ENCODE measurements at places on chromosomes 2 and 18.

GRCh38 chr2:21939967-21940366 lies 816.2 kb downstream of the TDRD15 start:
- no peak for DNase-seq

- no peak for DNase-seq
Observed at GRCh38 chr2:39607538-39608262, 58.0 kb upstream of the TMEM178A start.

DNA sequence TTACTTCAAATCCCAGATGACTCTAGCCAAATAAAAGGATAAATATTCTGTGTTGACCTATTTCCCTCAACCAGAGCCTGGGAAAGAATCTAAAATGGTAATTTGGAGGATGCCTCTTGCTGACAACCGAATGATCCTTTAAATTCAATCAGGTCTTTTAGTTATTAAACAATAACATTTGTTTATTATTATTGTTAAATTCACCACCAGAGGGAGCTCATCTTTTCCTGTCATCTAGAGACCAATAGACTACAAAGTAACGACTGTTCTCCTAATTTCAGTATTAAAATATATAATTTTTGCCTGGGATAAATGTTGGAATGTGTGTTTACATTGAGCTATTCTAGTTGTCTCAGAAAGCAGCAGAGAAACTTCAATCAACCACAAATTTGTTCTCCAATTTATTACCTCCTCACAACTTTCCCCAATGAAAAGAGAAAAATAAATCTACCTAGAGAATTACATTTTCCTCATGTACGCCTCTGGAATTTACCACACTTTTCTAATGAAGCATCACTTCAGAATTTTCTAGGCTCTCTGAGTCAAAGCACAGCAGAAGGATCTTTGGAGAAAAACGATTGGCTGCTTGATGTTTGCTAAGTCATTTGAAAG lies 142.7 kb downstream of the SCG2 start:
- DNase-seq = no peak

DNA sequence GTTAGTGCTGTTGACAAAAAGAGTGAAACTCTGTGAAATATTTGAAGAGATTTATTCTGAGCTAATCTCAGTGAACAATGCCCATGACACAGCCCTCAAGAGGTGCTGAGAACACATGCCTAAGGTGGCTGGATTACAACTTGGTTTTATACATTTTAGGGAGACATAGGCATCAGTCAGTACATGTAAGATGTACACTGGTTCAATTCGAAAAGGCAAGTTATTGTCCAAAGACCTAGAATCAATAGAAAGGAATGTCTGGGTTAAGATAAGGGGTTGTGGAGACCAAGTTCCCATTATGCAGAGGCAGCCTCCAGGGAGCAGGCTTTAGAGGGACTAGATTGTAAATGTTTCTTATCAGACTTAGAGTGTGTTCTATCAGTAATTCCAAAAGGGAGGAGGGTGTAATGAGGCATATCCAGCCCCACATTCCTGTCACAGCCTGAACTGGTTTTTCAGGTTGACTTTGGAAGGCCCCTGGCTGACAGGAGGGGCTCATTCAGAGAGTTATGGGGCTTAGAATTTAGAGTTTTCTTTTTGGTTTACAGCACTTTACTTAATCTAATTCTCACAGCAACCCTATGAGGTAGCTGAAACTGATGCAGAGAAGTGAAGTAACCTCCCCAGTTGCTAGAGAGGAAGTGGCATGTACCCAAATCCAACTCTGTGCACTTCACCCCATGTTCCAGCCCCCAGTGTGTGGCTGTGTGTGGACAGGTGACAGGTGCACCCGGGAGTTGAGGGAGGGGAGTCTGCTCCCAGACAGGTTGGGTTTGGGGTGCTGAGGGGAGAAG lies 28.3 kb upstream of the ASAP2 start:
- no peak for DNase-seq

GRCh38 chr2:230953845-230954244 lies 28.8 kb upstream of the GPR55 start:
- DNase-seq = no peak

- no peak for DNase-seq
Observed at GRCh38 chr18:44893966-44894365, 213.3 kb downstream of the SETBP1 start.

DNA sequence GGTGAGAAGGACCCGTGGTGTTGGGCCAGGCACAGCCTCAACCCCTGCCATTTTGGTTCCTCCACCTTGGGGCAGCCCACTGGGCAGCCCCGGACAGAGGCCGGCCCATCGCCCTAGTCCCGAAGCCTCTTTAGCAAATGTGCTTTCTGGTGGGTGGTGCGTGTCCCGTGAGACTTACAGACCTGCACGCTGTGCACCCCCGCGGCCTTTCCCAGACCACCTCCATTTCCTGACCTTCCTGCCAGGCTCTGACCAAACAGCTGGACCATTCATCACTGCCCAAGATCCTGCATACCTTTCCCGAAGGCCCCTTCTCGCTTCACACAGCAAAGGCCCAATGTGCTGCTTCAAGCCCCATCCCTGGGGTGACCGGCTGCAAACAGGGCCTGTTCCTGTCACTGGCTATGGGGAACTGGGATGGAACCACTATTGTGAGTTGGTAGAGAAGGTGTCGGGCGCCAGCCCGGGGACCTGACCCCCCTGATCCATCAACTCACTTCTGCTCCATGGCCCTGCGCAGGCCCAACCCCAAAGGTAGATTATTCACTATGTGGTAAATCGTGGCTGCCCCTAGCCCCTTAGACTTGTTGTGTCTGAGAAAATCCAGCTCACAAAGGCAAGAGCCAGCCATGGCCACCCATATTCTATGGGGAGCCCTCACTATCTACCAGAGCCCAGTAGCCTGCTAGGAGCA lies 341.0 kb downstream of the EIPR1 start:
- no peak for DNase-seq

- no peak for DNase-seq
Observed at GRCh38 chr2:233922471-233922870, 5.3 kb downstream of the TRPM8 start.

- no peak for DNase-seq
Observed at GRCh38 chr2:133780099-133780996, 212.1 kb upstream of the NCKAP5 start.

DNA sequence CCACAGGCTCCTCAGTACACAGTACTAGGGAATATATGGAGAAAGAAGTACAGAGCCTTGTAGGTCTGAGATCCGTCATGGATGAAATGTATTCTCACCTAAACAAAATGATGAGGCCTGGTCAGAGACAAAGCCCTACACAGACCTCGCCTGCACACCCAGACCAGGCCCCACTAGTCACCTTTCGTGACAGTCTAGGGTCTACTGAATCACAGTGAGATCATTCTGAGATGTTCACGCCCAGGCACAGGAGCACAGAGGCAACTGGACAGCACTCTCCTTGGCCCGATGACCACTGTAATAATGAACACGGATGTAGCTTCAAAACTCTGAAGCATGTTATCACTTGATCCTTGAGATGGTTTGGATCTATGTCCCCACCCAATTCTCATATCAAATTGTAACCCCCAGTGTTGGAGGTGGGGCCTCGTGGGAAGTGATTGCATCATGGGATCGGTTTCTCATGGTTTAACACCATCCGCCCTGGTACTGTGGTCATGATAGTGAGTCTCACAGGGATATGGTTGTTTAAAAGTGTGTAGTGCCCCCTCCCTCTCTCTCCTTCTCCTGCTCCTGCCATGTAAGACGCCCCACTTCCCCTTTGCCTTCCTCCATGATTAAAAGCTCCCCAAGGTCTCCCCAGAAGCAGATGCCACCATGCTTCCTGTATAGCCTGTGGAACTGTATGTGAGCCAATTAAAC lies 15.1 kb downstream of the DOCK10 start:
- no peak for DNase-seq

GRCh38 chr2:75327334-75327733 lies 128.0 kb upstream of the TACR1 start:
- DNase-seq = no peak

- no peak for DNase-seq
Observed at GRCh38 chr2:17171446-17172049, 346.7 kb downstream of the RAD51AP2 start.

- no peak for DNase-seq
Observed at GRCh38 chr18:54931152-54931551, 28.1 kb downstream of the CCDC68 start.

DNA sequence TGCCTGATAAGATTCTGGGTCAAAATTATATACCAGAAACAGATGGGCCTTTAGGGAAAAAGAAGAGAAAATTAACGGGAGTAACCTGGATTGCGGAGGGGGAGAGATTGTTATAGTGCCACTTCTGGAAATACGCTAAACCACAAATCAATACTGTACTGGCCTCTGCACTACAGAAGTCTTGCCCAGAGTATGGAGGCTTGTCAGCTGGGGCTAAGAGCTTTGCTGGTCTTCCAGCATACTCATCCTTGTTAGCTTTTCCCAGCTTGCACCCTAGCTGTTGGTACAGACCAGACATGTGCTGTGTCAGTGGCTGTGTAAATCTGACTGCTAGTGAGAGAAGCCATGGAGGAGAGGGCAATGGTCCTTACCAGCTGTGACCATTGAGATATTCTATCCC lies 8.9 kb downstream of the AGBL5 start:
- DNase-seq = no peak

DNA sequence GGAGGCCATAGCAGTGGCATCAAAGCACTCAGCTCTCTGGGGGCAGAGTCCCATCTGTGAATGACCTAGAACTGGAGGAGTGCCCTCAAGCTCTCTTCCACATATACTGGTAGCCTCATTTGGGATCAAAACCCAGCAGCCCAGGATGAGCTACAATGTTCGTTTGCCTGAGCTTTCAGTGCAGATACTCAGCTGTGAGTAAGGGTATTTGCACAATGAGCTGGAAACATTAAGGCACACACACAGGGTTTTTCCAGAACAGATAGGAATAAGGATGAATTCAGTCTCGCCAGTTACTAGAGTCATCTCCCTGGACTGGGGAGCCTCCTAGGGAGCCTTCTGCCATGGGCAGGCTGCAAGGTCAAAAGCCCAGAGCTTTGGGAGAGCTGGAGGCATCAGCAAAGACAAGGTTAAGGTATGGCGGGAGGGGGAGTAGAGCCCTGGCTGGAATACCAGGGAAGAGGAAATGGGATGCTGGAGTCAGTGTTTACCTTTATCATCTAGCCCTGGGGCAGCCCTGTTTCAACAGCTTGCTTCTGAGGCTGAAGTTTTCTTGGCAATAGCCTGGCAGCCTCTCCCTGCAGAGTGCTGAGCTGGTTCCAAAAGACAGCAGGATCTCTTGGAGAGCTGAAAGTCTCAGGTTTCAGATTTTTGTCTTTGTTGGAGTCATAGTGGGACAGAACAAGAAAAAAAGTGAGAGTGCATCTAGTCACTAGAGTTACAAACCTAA lies 187.7 kb downstream of the LOXHD1 start:
- no peak for DNase-seq

GRCh38 chr2:231110551-231110950 lies 14.3 kb downstream of the HTR2B start:
- no peak for DNase-seq

GRCh38 chr2:31877008-31877407 lies 133.8 kb downstream of the MEMO1 start:
- no peak for DNase-seq

DNA sequence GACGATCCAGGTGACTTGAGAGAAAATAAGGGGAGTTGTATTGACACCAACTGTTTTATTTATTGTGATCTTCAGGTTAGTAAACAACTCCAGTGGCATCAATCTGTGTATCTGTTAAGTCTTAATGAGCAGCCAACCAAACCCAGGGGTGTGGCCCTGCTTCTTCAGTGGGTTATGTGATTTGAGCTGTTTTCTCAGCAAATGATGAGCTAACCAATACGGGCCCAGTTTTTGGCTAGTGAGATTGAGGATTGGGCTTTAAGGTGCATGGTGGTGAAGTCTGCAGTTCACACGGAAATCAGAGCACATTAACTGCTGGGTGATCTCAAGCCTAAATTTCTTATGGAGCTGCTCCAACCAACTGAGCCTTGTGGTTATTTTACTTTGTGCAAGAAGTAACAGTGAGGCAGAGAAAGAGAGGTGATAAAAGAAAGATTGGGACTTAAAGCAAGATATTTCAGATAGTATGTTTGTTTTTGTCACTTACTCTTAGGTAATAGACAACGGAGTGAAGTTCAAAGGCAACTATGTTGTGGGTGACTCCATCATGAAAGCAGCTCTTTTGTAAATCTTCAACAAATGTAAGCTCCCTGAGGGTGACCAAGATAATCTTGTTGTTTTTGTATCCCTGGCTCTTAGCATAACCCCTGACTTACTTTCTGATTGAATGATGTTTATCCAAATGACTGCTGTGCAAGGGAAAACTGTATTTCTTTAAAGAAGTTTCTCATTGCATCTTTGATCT lies 2.4 kb downstream of the MTCL1 start:
- DNase-seq = no peak

DNA sequence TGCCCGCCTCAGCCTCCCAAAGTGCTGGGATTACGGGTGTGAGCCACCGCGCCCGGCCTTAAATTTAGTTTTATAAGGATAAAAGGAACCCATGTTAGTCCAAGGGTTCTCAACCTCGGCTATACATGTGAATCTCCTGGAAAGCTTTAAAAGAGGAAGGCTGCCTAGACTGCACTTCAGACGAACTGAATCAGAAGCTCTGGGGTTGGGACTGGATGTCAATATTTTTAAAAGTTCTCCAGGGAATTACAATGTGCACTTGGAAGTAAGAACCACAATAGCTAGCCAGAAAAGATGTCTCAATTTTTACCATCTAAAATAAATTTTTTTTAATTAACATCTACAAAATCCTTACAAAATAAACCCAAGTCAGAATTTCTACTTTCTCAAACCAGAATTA lies 10.1 kb downstream of the LMAN2L start:
- DNase-seq = no peak

DNA sequence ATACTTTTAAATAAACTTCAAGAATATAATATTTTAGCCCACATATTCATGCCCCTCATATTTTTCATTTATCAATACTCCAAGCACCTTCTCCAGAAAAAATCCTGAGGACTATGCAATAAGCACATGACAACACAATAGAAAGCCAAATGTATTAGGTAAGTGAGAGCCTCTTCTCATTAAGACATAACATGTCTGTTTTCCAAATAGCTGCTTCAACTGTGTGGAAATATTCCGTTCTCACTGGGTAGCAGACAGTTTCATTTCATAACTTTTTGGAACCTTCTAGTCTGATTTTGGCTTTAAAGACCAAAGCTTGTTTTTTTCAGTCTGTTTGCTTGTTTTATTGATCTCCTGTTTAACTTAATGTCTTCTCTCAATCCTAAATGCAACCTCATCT lies 137.8 kb downstream of the PIK3C3 start:
- DNase-seq = no peak

DNA sequence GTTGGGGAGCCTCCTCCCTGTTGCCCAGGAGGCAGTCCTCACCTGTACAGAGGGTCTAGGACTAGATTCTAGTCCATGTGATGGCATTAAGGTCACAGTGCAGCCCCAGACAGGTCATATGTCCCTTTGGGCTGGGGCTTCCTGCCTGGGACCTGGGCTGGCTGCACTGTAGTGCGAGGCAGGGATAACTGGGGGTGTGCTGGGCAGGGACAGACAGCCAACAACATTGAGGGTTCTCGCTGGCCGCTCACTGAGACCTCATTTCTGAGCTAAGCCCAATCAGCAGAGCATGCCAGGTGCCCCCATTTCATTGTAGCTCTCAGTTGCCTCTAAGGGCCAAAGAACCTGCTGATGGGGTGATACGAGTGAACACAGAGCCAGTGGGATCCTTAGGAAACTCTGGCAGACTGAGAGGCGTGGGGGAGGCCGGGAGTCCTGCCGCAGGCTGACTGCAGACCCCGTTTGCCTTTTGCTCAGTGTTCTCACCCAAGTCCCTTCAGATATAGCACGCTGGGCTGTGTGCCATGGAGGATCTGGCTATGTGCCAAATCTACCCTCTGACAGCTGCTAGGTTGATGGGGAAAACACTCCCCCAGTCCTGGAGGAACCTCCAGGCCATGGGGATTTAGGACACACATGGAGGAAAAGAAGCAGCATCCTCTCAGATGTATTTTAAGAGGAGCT lies 51.9 kb downstream of the DYSF start:
- DNase-seq = no peak

- no peak for DNase-seq
Observed at GRCh38 chr18:23103449-23103848, 31.8 kb upstream of the CABLES1 start.
